Vagina (tissue), 2 donors: ENCODE measurements at places on chromosomes 1 and 21.

DNA sequence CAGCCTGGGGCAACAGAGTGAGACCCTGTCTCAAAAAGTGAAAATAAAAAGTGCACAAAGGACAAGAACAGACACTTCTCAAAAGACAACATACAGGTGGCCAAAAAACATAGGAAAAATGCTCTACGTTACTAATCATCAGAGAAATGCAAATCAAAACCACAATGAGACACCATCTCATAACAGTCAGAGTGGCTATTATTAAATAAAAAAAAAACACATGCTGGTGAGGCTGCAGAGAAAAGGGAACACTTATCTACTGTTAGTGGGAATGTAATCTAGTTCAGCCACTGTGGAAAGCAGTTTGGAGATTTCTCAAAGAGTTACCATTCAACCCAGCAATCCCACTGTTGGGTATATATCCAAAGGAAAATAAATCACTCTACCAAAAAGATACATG lies 173.2 kb downstream of the SMYD3 start:
- no peak for DNase-seq

GRCh38 chr1:209886219-209886536 lies 51.8 kb upstream of the SYT14 start:
- no peak for DNase-seq

DNA sequence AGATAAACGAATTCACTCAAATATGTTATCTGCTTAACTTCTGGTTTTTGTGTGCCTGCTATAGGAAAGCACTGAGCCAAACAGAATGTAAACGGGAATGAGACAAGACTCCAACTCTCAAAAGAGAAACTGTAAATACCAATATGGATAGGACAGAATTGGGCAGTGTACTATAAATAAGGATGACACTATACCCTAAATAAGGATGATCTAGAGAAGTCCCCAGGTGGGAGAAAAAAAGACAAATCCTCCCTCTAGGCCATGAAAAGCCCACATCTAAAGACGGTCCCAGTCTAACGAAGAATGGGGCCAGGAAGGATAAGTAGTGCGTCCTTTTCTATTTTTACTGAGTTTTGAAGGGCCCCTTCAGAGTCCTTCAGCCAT lies 1.5 kb upstream of the GABPB2 start:
- DNase-seq, result no peak

DNA sequence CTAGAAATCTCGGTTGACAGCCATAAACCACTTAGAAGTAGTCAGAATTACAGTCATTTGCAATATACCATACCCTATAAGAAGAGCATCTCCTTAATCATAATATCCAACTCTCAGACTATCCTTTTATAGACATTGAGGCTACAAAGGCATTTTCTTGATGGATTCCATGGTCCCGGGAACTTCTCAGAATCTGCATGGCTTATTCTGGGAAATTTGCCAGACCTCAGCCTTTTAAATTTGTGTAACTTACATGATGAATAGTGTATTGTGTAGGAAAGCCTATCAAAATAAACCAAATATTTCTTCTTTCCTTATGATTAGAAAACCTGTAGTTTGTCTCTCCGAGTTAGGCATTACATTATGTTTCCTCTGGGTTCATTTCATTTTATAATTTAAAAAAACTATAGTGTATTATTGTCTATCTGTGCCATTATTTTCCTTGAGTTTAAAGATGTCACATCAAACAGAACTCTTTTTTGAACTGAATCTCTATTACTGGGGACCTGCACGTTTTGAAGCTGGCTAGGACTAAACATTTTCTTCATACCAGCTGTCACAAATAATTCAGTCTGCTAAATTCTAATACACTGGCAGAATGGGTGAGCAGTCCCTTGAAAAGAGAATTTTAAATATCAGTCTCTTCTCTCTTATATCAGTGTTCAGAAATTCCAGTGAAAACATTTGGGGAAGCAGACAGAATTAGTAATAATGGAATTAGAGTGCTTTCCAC lies 102.9 kb downstream of the GABPA start:
- DNase-seq, result no peak

DNA sequence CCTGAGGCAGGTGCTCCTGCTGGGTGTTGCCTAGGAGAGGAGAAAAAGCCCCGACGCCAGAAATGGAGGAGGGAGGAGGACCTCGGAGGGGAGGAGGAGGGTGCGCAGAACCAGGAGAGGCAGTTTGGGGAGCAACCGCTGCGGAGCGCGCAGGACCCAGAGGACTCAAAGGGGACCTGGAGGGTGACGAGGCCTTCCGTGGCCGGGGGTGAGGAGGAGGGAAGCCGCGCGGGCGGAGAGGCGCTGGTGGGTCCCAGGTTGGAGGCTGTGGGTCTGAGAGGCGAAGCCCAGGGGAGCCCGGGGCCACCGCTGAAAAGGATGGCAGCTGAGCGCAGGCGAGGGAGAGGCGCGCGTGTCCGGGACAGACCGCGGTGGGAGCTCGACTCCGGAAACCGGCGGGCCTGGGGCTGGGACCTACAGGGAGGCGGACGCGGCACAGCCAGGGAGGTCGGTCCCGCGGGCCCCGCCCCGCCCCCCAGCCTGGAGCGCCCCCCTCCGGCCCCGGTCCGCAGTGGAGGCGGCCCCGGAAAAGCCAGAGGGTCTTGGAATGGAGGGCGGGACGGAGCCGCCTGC lies 15.1 kb downstream of the RNF223 start:
- no peak for DNase-seq

DNA sequence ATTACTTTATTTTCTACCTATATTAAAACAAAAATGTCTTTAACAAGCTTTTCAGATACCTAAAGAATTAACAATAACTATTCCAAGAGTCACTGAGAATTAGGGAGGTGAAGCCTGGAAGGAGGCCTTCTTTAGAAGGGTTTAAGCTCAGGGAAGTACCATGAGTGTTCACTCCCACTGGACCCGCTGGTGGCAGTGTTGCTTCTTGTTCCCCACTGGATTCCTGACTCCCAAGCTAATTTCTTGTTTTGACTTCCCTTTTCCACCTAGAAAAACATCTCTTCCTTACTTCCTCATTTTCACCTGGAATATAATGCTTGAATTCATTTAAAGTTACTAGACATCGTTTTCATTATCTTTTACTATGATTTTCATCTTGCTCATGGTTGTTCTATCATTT lies 264.2 kb downstream of the HMCN1 start:
- no peak for DNase-seq

GRCh38 chr1:25194572-25195020 lies 37.7 kb downstream of the SYF2 start:
- DNase-seq, result no peak

DNA sequence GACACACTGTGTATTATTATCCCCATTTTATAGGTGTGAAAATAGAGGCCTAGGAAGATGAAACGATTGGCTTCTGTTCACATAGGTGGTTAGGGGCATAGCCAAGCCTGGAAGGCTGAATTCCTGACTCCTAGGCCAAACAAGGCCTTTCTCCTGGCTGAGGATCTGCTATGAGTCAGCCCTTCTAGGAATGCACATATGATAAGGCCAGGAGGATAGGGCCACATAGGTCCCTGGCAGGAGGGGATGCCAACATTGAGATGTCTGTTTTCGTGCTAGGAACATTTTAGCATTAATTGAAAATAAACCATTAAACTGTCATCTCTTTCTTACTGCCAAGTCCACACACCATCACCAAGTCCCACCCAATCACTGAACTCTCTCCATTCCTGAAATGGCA lies 9.2 kb downstream of the CSMD2 start:
- no peak for DNase-seq

DNA sequence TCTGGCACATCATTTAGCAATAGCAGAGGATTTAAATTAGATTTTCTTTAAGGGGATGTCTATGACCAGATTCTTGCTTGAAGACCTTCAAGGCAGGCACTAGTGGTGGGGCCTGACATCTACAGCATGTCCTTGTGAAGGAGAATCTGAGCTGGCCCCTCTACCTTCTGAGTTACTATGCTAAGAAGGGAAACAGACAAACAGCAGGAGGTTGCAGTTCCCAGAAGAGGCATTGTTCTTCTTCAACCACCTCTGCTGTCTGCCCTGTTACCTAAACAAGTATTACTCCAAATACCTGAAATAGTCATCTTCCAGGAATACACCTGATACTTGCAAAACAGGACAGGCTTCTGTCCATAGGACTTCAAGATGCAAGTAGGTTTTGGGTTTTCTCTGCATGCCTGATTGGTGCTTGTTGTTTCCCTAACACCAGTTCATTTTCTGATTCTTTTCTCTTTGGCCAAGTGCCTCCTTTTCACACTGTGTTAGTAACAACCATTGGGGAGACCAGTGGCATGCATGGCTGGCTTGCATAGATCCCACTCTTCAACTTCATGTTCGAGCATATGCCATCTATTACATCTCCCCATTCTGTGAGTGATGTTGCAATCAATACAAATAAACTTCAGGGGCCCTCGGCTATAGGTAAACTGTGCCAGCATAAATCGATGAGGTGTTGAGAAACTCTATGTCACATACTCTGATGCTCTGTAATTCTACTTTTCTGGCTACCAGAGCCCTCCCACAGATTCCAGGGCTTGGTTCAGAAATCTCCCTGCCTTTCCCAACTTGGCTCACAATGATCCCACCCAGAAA lies 93.0 kb upstream of the DUSP10 start:
- no peak for DNase-seq

DNA sequence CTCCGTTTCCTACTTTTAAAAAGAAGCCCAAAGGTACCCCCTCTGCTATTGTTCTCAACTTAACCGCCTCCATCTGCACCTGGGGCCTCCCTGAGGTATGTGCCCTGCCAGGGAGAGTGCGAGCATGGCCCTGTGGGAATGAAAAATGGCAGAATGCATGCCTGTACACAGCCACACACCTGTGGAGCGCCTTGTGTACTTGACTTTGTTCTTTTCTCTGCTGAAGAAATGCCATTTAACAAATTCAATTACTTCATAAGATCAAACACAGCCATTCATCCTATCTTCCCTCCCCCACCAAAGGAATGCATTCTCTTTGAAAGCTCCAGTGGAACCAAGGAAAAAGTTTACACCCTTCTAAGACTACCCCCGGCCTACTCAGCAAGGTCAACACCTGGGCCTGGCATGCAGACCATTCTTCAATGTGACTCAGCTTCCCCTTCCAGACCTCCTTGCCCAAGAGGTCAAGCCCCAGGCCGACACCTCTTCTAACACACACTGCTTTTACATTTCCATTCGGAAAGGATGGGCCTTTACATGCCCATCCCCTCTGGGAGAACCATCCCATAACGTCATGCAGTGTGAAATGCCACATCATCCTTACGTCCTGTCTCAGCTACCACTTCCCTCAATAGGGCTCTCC lies 123.7 kb downstream of the SMYD2 start:
- no peak for DNase-seq

- DNase-seq, result no peak
These were observed 8.0 kb upstream of the RAB3GAP2 start for GRCh38 chr1:220280249-220280648.

- DNase-seq, result no peak
These were observed 23.2 kb upstream of the TMEM222 start for GRCh38 chr1:27298632-27299384.

- DNase-seq, result no peak
These were observed 55.3 kb downstream of the CDC7 start for GRCh38 chr1:91555821-91556531.

DNA sequence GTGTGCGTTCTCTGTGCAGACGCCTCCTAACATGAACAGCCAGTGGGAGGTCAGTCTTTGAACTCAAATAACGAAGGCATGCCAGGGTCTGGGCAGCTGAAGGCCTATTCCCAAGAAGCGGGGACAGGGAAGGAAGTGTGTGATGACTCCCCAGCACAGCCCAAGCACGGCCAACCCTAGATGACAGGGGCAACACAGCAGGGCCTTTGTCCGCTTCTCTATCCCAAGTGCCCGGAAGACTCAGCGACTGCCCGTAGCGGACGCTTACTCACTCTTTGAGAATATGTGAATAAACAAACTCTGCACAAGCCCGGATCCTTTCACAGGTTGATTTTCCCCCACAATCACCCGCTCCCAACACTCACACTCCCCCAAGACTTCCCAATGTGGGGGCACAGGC lies 11.2 kb downstream of the C1orf198 start:
- DNase-seq, result no peak

DNA sequence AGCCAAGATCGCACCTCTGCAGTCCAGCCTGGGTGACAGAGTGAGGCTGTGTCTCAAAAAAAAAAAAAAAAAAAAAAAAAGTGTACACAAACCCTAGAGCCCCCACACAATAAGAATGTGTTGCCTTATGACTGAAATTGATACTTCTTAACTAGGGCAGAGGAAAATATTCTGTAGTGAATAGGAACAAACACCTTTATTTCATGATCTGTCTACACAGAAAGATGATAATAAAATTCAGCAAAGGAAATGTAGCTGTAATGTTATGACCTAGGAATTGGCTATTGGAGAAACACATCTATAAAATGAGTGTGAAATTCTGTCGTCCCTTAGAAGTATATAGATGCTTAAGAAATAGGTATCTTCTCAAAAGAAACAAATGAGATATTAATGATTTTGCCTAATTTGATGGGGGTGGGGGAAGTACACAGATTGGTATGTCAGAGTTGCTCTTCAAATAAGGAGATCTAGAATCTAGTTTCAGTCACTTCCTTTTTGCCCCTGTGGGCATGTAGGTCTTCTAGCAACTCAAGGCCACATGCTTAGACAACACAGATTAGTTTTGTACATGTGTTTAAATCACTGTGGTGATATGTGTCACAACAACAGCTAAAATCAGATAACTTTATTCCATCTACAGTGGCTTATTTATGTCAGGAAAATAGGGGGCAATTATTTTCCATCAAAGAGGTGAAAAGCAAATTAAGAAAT lies 10.7 kb upstream of the GPR25 start:
- DNase-seq, result no peak

DNA sequence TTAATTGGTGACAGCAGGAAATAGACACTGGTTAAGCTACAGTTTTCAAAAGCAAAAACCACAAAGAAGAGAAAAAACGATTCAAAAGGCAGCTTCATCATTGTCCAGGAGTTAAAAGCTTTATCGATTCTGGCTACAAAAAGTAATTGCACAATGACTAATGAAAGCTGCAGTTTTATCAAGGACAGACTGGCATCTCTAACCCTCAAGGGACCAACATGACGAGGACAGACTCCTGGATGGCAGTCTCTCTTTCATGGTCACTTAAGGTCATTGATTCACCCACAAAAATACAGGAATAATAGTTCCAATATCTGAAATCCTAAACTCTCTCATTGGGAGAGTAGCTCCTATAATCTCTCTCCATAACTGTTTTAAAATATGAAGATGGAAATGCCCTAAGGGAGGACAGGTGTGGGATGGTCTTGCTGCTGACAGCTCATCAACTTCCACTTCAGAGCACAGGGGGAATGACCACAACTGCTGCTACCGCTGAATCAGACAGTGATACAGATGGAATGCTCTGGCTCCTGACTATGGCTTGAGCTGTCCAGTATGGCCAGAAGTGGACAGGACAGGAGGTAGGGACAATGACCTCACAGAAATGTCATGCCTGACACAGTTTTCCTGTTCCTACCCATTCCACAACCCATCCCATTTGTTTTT lies 17.4 kb upstream of the CPLANE2 start:
- no peak for DNase-seq

- DNase-seq, result no peak
These were observed 8.1 kb upstream of the CGN start for GRCh38 chr1:151502859-151503780.
